Activated naive CD4-positive, alpha-beta T cell (primary cell): ENCODE measurements at places on chromosomes 11 and 22.
A peak's percentile ranks its signal among the peaks of the same experiment; 100 is the strongest.

- DNase-seq: peak; percentile 18
These were observed 444 bp upstream of the TSKU start for GRCh38 chr11:76782531-76783293.

GRCh38 chr11:110497231-110497978, 67.7 kb downstream of the FDX1 start:
- DNase-seq: no peak

GRCh38 chr11:17384002-17384511, 4.4 kb downstream of the KCNJ11 start:
- peak; percentile 73 for DNase-seq

DNA sequence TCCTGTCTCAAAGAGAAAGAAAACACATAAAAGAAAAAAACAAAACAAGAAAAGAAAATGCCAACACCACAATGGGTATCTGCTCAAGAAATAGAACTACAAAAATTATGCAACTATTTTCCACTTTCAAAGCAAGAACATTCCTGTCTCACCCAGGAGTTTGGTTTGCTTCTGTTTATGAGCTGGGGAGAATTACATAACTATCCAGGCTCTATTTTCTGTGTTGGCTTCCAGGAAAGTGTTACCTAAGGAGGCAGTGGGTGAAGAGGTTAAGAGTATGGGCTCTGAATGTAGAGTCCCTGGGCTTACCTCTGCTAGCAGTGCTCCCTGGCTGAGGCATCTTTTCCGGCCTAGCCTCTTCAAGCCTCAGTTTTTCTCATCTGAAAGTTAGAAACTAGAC, 426.7 kb downstream of the MIAT start:
- DNase-seq: no peak

DNA sequence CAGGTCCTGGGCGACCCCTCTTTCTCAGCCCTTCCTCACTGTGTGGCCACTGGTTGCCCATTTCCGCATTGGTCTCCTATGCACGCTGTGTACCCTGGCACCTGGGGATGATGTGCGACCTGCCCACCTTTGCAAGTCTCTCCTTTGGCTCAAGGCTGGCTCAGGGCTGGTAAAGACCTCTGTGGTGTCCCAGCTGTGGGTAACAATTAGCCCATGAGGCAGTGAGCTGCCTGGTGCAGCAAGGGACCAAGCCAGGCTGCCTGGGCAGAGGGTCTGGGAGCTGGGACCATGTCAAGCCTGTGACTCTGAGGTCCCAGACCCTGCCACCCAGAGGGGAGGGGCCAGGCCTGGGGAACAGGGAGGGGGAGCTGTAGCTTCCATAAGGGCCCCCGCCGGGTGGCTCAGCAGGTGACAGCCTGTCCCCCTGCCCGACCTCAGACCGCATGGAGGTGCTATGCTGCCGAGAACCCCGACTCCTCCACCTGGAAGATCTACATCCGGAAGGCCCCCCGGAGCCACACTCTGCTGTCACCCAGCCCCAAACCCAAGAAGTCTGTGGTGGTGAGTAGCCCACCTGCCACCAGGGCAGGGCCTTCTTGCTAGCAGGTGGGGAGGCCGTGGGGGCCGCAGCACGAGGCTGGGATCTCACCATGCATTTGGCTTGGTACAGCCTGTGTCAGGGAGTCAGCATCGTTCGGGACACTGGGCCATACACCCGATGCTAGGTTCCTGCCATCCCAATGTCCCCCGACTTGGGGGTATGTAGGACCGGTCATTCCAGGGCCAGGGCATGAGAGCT, 112.5 kb downstream of the KCNQ1OT1 start:
- no peak for DNase-seq

- no peak for DNase-seq
These were observed 1336.8 kb downstream of the TBC1D22A start for GRCh38 chr22:48099251-48099650.

DNA sequence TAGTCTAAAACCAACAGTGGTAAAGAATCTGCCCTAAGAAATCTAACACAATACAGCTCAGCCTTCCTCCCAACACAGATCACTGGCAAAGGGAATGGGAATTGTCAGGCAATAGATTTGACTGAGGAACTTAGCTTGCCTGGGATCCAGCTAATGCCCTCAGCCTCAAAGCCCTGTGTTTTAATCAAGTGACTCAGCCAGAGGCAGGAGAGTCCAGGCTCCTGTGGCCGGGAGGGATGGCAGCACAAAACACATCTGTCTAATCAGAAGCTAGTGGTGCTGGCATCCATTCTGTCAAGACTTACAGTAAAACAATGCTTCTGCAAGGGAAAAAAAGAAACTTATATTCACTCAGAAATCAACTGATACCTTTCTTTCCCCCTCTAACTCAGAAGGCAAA, 5.6 kb downstream of the SYTL2 start:
- no peak for DNase-seq

DNA sequence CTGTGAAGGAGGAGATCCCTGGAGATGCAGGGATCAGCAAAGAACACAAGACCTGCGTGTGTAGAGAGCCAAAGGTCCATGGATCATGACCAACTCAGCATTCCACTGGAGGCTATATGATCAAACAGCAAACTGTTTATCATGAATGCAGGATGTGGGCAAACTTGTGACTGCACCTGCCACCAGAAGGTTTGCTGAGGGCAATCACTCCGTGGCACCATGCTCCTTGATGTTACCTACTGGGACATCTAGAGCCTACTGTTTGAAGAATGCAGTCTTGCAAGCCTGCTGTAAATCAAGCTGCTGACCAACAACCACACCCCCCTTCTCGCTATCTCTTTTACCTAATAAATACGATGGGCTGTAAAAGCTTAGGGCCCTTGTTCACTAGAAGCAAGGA, 9.7 kb downstream of the SCGB1D2 start:
- DNase-seq: no peak

GRCh38 chr11:121394785-121395184, 57.3 kb upstream of the SORL1 start:
- DNase-seq: no peak

DNA sequence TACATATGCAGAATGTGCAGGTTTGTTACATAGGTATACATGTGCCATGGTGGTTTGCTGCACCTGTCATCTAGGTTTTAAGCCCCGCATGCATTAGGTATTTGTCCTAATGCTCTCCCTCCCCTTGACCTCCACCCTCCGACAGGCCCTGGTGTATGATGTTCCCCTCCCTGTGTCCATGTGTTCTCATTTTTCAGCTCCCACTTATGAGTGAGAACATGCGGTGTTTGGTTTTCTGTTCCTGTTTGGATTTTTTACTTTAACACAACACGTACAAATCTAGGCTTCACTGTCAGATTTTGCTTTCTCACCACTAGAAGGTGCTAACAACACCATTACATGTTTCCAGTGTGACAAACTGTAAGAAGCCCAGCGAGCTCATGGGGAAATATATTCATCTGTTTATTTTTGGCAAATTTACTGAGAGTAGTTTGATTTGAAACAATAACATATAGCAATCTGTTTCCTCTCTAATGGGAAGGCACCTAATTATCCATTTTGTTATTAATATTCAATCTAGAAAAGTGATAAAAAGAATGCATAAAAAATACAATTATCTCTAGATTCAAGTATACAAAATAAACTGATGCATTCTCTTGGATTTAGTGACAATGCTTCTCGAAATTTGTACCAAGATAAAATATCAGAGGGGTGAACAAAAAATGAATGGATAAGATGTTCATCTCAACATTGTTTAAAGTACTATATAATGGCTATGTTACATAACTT, 23.2 kb upstream of the BIRC3 start:
- DNase-seq: no peak

GRCh38 chr11:19832086-19832750, 119.6 kb downstream of the NAV2 start:
- no peak for DNase-seq

DNA sequence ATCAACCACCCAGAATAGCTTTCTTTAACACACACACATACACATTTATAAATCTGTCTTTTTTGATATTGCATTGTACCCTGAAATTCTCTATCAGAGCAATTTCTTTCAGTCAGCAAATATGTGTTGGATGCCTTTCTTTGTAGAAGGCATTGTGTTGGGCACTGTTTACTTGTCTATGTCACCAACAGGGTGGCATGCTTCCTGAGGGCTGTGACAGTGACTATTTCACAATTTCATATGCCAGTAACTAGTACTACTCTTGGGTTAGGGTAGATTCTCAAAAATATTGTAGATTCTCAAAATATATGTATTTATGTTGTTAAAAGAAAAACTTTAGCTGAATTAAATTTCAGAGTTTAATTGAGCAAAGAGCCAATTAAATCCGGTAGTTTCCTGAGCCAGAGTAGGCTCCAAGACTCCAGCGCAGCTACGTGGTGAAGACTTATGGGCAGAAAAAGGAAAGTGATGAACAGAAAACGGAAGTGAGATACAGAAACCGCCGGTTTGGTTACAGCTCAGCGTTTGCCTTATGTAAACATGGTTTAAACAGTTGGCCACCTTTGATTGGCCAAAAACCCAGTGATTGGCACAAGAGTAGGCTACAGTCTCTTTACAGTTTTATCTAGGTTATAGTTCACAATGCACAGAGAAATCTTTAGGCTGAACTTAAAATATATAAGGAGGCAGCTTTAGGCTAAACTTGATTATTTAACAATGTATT, 723.3 kb downstream of the NTM start:
- DNase-seq: no peak

DNA sequence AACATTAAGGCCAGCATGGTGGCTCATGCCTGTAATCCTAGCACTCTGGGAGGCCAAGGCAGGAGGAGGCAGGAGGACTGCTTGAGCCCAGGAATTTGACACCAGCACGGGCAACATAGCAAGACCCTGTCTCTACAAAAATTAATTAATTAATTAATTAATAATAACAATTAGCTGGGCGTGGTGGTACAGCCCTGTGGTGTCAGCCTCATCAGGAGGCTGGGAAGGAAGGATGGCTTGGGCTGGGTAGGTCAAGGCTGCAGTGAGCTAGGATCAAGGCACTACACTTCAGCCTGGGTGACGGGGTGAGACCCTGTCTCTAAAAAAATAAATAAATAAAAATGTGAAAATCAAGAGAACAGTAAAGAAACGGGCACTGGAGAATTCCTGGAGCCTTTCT, 1.4 kb downstream of the ARFGAP3 start:
- DNase-seq: no peak

DNA sequence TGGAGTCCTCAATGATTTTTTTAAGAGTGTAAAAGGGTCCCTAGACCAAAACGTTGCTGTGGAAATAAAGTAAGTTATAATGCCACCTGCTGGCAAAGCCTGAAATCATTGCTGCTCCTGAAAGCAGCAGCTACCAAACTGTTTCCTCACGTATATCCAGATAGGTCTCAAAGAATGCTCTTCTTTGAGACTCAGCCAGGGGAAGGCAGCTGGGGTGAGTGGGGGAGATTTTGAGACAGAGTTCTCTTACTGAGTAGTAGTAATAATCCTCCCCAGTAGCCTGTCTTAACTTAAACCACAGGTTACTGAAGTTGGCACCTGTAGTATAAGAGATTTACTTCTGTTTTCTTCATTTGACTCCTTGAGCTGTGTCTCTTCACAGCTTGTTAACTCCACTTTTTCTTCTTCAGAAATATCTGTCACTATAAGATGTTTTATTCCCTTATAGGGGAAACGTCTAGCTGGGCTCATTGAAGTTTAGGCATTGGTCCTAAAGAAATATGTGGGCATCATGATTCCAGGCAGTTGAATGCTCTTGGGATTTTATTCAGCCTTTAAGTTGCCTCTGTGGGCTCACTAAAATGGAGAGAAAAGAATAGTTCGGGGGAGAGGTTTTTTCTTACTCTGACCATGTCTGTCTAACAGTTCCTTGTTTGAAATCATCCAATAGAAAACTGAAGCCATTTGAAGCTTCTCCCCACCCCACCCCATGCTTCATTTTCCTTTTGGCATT, 77.9 kb downstream of the BTBD10 start:
- DNase-seq: no peak

DNA sequence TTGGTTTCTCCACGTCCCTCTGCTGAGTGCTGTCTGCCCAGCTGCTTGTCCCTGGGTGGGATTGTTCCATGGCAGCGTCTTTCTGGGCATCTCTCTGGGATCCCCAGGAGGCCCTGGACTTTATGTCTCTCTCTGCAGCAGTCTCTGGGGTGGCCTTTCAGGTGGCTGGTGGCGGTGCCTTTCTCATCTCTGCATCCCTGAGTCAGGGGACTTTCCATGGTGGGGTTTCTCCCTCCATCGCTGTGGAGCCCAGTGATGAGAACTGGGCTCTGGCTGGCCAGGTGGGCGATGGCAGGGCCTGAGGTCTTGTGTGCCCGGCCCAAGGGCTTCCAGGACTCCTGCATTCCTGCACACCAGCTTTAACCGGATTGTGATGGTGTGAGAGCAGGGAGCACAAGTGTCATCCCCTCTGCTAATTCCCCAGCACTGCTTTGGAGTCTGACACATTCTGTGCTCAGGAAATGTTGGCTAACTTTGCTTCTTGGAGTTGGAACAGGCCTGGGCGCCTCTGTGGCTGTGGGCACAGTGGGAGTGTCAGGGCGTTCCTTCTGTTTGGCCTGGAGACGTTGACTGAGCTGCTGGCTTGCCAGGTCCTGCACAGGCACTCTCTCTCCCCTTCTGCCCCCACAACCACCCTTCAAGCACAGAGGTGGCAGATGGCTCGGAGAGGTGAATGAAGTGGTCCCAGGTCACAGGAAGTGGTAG, 27.9 kb downstream of the FAM83F start:
- no peak for DNase-seq

DNA sequence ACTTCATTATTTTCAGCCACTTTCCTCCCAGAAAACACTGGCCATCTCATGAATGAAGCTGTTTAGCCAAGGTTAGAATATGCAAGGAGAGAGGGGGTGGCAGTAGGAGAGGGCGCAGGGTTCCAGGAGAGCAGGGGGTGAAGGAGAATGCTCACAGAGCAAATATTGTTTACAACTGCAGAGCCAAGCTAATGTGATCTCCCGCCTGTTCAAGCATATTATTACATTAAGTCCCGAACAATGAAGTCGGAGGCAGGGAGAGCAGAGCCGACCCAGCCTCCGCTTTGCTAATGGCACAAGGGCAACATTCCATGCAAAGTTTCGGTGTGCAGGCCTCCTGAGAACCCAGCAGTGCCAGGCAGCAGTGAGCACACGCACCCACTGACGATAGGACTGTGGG, 80.1 kb downstream of the MICAL3 start:
- DNase-seq: no peak

DNA sequence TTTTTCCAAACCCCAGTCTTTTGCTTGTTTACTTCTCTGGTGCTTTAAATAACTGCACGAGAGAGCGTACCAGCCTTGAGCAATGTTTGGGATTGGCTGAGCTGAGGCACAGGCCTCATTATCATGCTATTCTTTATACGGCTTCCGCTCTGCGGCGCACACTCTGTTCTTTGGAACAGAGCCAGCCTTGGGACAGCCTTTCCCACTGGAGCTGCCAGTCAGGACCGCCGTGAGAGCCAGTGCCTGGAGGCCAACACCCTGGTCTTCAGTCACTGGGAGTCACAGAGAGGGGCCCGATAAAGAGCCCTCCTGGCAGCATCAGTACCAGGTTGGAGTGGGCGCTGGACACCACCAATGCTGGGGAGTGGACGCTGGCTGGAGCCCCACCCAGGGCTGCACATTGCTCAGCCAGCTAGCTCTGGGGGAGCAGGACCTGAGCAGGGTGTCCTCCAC, 125.6 kb downstream of the BCR start:
- DNase-seq: no peak

GRCh38 chr11:69280451-69280850, 13.5 kb upstream of the MYEOV start:
- DNase-seq: no peak

GRCh38 chr11:45362636-45363035, 76.5 kb upstream of the SYT13 start:
- DNase-seq: no peak

GRCh38 chr22:17874231-17874905, 100.1 kb upstream of the BID start:
- no peak for DNase-seq
